Activated CD4-positive, alpha-beta T cell treated with anti-CD3 and anti-CD28 coated beads, Interleukin-2, amount 50 U/mL, for 4 hours (primary cell): ENCODE measurements at places on chromosomes 7 and 10.

GRCh38 chr10:110423650-110424049, 74.1 kb upstream of the DUSP5 start:
- DNase-seq: no peak

- DNase-seq: no peak
Measured at GRCh38 chr7:41328544-41328943, 374.3 kb downstream of the INHBA start.

- DNase-seq: peak; percentile 12
Measured at GRCh38 chr10:97534746-97535367, 36.1 kb downstream of the UBTD1 start.

GRCh38 chr7:111080495-111081105, 10.3 kb upstream of the LRRN3 start:
- DNase-seq: no peak

DNA sequence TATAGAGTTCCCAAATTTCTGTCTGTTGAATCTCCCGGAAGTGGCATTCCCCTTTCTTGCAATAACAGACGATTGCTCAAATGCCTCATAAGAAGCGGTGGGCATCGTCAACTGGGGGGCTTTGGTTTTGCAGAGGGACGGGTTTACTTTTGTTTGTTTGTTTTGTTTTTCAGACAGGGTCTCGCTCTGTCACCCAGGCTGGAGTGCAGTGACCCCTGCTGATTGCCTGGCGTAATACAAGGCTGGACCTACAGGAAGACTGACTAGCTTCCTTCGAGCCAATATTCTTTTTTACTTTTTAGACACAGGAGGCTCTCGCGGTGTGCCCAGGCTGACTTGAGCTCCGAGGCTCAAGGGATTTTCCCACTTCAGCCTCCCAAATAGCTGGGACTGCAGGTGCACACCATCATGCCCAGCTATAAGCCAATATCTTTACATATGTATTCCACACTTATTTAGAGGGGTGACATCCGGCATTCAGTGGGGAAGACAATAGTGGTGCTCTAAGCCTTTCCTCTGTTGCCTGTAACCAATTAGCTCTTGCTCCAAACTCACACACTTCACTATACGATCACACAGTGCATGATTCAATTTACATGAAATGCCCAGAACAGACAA, 58.1 kb downstream of the FHIP2A start:
- DNase-seq: peak; percentile 33

DNA sequence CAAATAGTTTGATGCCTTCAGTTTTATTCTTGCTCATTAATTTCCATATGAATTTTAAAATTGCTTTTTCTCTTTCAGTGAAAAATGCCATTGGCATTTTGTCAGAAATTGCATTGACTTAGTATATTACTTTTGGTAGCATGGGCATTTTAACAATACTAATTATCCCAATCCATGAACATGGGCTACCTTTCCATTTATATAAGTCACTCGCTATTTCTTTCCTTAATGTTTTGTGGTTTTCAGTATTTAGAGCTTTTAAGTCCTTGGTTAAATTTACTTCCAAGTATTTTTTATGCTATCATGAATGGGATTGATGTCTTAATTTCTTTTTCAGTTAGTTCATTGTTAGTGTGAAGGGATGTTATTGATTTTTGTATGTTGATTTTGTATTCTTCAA, 297.4 kb downstream of the ATRNL1 start:
- DNase-seq: no peak

DNA sequence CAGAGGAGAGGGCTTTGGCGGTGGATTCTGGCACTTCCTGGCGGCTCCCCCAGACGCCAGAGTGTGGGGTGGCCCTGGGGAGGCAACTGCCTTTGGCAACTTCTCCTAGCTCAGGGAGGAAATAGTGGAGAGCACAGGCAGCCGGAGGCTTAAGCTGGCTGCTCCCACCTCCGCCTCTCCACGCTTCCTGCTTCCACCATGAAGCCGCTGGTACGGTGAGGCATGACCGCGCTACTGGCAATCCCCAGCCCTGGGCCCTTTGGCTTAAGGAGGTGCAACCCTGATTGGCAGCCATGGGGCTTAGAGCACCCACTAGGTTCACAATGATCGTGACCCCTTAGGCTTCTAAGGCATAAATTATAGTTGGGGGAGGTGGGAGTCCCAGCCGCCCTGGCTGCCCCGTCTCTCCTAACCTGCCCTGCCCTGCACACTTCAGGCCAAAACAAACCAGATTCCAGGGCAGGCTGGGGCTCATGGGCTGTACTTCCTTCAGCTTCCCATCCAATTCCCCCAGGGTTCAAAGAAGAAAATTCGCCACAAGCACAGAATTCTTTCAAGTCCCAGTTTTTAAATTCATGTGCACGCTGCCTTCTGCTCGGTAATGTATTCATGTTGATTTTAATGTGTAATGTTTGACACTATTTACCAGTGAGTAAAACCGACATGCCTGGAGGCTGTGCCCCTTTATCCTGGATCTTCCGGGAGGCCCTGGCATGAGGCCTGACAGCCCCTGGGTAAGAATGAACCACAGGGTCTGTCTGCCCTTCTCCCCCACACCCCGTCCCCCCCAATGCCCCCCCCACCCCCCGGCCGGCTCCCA, 90.7 kb upstream of the LRRC4 start:
- DNase-seq: no peak

- no peak for DNase-seq
Measured at GRCh38 chr7:128383776-128384175, 22.3 kb upstream of the PRRT4 start.

DNA sequence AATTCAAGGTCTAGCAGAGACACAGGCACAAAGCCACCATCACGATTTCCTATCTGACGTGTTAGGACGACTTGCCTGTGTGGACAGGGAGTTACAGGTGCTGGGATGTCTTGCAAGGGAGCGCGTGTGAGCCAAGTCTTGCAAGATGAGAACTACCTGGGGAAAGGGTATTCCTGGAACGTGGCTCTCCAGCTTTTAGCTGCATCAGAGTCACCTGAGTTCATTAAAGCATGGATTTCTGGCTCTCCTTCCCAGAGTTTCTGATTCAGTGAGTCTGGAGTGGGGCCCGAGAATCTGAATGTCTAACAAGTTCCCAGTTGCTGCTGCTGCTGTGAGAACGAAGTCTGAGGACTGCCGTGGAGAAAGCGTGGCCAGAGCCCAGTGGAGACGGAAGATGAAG, 30.0 kb upstream of the RNF32 start:
- DNase-seq: no peak

DNA sequence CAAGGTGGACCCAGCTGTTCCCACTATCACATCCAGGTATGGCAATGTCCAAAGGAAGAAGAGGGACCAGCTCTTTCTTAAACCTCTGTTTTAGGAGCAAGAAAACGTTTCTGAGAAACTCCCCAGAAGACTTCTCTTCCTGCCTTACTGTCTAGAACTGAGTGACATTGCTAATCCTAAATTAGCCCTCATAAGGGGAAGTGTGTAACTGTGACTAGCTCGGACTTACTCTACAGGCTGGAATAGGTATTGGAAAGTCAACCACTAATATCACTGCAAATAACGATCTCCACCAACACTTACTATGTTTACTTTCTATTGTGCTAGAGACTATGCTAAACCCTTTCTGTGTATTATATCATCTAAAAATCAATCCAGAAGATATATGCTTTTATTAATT, 49.9 kb upstream of the RELN start:
- no peak for DNase-seq

GRCh38 chr10:17023386-17024298, 106.0 kb downstream of the CUBN start:
- DNase-seq: peak; percentile 75

DNA sequence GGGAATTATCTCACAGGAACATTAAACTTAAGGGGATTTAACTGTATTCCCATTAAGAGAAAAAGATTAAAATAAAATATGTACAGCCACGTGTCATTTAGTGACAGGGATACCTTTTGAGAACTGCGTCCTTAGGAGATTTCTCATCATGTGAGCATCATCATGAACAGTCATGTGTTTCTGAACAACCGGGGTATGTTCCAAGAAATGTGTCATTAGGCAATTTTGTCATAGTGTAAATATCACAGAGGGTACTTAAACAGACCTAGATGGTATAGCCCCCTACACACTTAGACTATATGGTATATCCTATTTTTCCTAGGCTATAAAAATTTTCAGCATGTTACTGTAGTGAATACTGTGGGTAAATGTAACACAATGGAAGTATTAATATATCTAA, 840.3 kb downstream of the CNTNAP2 start:
- no peak for DNase-seq

DNA sequence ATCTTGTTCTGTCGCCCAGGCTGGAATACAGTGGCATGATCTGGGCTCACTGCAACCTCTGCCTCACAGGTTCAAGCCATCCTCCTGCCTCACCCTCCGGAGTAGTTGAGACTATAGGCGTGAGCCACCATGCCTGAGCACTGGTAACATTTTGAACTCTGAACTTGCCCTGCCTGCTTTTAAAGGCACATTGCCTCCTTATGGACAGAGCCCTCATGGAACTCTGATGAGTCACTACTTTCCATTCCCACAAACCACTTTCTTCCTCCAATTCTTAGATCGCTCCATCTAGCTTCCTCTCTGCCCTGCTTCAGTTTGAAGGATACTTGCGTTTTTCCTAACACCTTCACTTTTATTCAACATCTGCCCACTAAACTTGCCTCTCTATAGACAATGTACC, 38.1 kb downstream of the PRPS1L1 start:
- no peak for DNase-seq

GRCh38 chr10:5968681-5969453, 8.5 kb downstream of the IL15RA start:
- DNase-seq: no peak
